HFFc6 (cell line): ENCODE measurements at places on chromosomes 5 and 9. TPM values are rescaled to one million over a fixed set of nuclear protein-coding genes. Genes with fewer than 3 reads are reported as not detected.

GRCh38 chr5:61348447-61348846 lies 16.4 kb downstream of the ZSWIM6 start:
- peaks cover 13% of the 10 kb centered on the region for H3K36me3 ChIP-seq
- DNase-seq = no peak

DNA sequence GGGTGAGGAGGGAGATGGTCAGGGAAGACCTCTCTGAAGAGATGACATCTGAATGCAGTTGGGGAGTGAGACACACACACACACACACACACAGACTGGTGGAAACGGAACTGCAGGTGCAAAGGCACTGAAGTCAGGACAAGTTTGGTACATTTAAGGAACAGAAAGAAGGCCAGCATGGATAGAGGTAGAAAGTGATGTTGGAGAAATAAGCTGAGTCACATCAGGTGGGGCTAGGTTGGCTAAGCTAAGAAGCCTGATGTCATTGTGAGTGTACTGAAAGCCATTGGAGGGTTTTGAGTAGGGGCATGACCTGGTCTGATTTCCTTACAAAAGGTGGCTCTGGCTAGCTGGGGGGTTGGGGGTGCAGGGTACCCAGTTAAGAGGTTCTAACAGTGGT lies 3.1 kb downstream of the BSPRY start:
- H3K27ac ChIP-seq = no peak overlapping the region
- peaks cover 49% of the 10 kb centered on the region for H3K27me3 ChIP-seq
- H3K4me3 ChIP-seq = no peak overlapping the region

- peaks cover 15% of the 10 kb centered on the region for H3K27me3 ChIP-seq
- no peak overlapping the region for H3K27ac ChIP-seq
- H3K4me3 ChIP-seq = no peak overlapping the region
- peaks cover 8% of the 10 kb centered on the region for H3K36me3 ChIP-seq
- H3K4me1 ChIP-seq = peaks cover 46% of the 10 kb centered on the region
Measured at GRCh38 chr9:108535526-108535925, 320.3 kb downstream of the ACTL7B start.

DNA sequence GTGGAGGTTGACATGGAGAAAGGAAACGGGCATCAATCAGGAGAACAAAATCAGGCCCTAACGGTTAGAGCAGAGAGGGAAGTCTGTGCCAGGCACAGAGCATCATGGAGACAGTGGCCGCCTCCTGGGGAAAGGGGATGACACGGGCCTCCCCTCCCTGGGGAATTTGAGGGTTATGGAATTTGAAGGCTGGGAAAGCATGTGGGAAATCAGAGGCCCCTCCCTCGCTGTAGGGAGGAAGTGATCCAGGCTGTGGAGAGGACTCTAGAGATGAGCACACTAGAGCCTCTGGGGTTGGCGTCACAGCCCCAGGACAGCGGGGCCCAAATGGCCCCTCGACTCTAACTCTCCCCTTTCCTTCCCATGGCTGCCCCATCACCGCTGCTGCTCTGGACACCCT lies 36.7 kb downstream of the PROP1 start:
- no peak for DNase-seq
- H3K27me3 ChIP-seq = peaks cover 10% of the 10 kb centered on the region
- H3K4me1 ChIP-seq = no peaks in the 10 kb centered on the region

Gene PCDHB4
- total RNA-seq = 0.18 to 0.80 TPM (median 0.43 TPM) in 3 replicates

Gene AMBP
- total RNA-seq = not detected in 3 replicates

Gene PNPLA7
- 0.39 to 1.1 TPM (median 0.61 TPM) in 3 replicates for total RNA-seq

Gene OR1J2
- not detected in 3 replicates for total RNA-seq

Gene FCN2
- total RNA-seq = not detected in 3 replicates
